Fibroblast of villous mesenchyme (primary cell): ENCODE measurements at places on chromosomes 12 and 14.

GRCh38 chr14:90727082-90727481 is 89.1 kb downstream of the TTC7B start:
- no peak for DNase-seq

DNA sequence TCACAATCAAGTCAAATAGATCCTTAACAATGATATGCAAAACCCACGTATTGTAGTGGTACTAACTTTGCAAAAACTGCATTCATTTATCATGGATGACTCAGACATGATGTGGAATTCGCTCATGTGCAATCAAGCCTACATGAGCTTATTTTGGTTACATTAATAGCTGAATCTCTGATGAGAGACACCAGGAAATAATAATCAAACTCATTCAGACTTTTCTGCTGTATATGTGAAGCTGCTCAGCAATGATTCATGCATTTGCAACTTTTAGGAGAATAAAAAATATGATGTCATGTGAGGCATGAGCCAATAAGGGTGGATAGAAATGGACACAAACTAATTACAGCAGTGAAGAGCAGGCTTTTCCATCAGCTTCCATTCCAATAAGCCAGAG is 1075.8 kb upstream of the TMEM132C start:
- peak; percentile 34 for DNase-seq

DNA sequence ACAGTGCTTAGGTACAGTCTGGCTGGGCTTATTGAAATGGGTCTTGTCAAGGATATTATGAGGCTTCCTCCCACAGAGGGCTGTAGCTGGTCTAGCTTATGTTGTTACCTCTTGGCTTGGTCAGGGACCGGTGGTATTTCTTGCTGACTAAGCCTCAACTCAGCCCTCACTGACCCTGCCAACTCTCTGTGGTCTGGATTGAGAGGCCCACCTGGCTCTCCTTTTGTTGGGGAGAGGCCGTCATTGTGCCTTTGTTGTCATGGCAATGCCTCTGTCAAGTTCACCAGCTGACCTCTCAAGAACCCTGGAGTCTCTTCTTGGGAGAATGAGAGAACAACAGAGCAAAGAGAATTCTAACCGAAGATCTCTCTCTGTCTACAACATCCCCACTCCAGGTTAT is 245.6 kb upstream of the NPAS3 start:
- DNase-seq: no peak

GRCh38 chr12:130714091-130714590 is 2.0 kb downstream of the RIMBP2 start:
- DNase-seq: no peak

GRCh38 chr12:105740970-105741725 is 397.6 kb downstream of the NUAK1 start:
- no peak for DNase-seq

GRCh38 chr14:55847766-55848165 is 267.8 kb downstream of the KTN1 start:
- peak; percentile 37 for DNase-seq

DNA sequence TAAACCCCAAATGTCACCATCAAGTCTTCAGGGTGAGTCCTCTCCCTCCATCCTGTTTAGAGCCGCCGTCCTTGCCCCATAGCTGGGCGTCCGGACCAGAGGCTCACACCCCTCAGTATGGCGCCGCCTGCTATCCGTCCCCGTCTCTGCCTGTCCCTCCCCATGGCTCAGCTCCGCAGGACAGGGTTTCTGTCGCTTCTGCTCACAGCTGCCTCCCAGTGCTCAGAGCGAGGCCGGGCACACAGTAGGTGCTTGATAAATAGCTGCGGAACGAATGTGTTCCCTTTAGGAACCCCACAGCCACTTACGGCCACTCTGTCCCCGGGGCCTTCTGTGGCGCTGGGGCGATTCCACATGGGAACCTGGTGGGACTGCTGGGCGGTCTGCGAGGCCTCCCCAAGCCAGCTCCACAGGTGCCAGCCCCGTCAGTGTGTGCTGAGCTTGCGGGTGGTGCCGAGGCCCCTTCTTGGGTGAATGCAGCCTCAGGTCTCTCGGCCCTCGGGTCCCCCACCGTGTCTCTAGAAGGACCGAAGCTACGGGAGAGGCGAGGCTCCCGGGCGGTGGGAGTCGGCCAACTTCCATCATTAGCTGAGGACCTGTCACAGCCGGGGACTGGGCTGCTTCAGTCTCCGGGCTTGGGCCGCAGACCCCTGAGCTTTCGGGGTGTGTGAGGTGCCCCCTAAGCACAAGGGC is 63.0 kb downstream of the NOC4L start:
- no peak for DNase-seq

GRCh38 chr14:70901269-70901668 is 6.0 kb upstream of the PCNX1 start:
- DNase-seq: no peak

DNA sequence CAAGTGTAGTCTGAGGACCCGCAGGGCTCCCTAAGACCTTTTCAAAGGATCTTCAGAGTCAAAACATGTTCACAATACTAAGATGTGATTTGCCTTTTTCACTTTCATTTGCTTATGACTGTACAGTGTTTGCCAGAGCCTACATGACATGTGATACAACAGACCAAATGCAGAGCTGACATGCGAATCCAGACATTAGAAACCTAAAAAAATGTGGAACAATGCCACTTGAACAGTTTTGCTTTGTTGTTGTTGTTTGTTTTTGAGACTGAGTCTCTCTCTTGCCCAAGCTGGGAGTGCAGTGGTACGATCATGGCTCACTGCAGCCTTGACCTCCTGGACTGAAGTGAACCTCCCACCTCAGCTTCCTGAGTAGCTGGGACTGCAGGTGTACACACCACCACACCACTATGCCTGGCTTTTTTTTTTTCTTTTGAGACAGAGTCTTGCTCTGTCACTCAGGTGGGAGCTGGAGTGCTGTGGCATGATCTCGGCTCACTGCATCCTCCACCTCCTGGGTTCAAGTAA is 5.3 kb upstream of the RAB35 start:
- peak; percentile 34 for DNase-seq

GRCh38 chr14:98684468-98684867 is 587.5 kb downstream of the BCL11B start:
- DNase-seq: no peak

- DNase-seq: no peak
These were observed 128.4 kb upstream of the NCOR2 start for GRCh38 chr12:124695861-124696260.

DNA sequence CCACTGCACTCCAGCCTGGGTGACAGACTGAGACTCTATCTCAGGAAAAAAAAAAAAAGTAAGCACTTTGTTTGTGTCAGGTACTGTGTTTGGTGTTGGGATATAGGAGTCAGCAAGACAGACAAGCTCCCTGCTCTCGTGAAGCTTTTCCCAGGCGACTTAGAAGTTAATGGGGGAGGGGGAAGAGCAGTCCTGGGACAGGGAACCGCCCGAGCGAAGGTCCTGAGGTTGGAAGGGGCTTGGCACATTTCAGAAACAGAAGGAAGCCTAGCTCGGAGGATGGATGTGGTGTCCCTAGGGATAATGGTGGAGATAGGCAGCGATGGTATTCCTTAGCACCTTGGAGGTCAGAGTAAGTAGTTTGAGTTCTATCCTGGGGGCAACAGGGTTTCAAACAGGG is 8.5 kb upstream of the COX6A1 start:
- DNase-seq: no peak

- peak; percentile 10 for DNase-seq
These were observed 311.7 kb upstream of the E2F7 start for GRCh38 chr12:77377116-77377515.
